ENCODE measurements at places on chromosomes 6 and 20.

- DNase-seq, result no peak
These were observed 19.0 kb downstream of the STX16 start for GRCh38 chr20:58670102-58670501.

DNA sequence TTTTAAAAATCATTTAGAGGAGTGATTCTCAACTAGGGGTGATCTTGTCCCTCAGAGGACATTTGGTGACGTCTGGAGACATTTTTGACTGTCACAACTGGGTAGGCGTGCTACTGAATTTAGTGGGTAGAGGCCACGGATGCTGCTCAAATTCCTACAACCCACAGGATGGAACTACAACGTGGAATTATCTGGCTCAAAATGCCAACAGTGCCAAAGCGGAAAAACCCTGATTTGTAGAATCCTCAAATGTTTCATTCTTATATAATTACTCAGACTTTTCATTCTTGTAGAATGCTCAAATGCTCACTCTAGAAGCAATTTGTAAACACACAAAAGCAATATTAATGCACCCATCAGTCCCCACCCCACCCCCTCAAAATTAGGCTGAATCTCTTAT is 229.8 kb downstream of the ZMYND8 start:
- no peak for DNase-seq

GRCh38 chr6:170081556-170081955 is 209.3 kb downstream of the DLL1 start:
- no peak for DNase-seq

GRCh38 chr6:164795056-164795815 is 514.2 kb downstream of the C6orf118 start:
- no peak for DNase-seq

DNA sequence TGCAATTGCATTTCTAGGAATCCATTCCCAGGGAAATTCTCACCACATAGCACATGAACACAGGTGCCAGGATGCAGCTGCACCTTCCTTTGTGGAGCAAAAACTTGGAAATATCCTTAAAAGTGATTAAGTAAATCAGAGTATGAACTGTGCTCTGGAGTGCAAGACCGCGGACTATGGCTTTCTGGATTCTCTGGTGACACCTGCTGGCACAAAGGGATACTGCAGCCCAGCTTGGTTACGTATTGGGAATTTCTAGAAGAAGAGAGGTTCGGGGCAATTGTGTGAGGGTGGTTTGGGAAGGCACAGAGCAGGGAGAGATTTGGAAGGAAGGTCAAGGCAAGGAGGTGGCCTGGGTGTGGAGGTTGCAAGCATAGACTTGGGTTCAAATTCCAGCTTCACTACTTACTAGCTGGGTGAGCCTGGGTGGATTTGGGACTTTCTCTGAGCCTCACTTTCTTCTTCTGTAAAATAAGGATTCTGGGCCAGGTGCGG is 15.9 kb upstream of the PEDS1 start:
- peak; percentile 87 for DNase-seq

- peak; percentile 67 for DNase-seq
These were observed 235.8 kb downstream of the NFATC2 start for GRCh38 chr20:51306521-51307358.

GRCh38 chr20:51335329-51335841 is 207.1 kb downstream of the NFATC2 start:
- DNase-seq, result no peak

GRCh38 chr6:92708945-92709344 is 710.4 kb downstream of the EPHA7 start:
- no peak for DNase-seq

GRCh38 chr6:11727998-11728961 is 50.3 kb downstream of the ADTRP start:
- DNase-seq, result peak; percentile 30

DNA sequence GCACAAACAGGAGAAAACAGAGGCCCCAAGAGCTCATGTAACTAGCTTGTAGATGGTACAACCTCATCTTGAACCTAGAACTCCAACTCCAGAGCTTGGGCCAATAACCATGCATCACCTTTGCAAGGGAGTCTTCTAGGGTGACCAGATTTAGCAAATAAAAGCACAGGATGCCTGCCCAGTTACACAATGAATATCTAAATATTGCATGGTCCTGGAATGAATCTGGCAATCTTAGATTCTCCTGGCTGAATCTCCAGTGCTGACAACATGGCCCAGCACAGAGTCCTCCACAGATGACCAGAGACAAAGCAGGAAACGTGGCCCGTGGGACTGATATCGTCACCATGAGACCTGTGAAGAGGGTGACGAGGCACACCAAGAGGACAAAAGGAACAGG is 494.1 kb downstream of the PREX1 start:
- no peak for DNase-seq

DNA sequence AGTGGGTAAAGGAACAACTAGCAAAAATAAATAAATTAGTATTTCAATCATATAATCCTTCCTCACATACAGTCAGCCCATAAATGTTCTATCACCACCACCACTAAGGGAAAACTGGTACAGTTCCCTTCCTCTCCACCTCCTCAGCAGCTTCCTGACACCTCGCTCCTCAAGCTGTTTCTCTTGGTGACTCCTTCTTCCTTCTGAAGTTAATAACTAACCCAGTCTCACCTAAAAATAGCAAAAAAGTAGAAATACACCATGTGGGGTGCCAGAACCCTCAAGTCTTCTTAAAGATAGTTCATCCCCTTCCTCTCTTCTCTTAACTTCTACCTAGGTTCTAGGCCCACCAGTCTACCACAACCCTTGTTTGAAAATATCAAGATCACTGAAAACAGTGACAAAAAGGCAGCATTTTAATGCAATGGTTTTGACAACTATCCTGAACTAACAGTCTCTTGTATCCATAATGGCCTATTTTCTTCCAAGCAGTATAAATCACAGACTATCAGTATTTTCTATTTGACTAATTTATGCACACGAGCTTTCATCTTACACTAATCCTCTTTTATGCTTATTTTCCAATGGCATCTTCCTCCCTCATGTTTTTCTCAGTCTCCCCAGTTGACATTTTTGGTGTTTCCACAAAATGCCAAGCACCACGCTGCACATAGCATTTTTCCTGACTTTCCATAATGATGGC is 85.5 kb downstream of the KHDC1L start:
- DNase-seq, result no peak

DNA sequence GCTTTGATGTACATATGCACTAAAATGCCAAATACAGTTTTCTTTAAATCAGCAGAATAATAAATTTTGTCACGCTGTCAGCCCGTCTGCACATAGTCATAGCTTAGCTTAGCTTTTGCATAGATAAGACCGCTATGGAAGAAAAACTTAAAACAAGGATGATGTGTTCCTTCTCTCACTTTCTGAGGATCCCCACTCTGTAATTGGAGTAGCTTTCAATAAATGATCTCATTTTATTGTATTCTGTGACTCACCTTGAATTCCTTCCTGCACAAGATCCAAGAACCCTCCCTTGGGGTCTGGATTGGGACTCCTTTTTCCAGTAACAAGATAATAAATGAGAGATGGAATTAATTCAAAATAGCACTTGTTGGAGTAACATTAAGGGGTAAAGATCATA is 186.2 kb downstream of the CDH26 start:
- no peak for DNase-seq

DNA sequence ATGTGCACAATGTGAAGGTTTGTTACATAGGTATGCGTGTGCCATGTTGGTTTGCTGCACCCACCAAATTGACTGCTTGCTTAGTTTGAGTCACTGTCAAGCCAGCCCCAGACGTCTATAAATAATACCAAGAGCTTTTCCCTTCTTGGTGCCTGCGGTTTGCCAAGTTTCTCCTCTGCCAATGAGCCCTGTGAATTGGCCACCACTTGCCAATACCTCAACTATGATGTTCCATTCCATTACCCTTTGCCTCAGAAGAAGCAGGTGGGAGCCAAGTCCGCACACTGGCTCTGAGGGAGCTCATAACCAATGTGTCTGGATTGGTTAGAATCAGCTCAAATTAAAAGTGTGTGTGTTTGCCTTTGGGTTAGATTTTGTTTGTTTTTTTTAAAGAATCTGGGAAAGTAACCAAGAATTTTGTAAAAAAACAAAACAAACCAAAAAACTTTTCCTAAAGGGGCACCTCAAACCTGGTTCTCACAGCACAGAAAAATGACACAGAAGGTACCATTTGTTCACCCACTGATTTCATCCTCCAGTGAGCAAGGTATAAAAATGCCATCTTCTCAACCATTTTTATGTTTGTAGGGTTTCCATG is 244.7 kb upstream of the PRND start:
- DNase-seq, result no peak

GRCh38 chr20:25309395-25310267 is 61.7 kb downstream of the PYGB start:
- DNase-seq, result no peak

DNA sequence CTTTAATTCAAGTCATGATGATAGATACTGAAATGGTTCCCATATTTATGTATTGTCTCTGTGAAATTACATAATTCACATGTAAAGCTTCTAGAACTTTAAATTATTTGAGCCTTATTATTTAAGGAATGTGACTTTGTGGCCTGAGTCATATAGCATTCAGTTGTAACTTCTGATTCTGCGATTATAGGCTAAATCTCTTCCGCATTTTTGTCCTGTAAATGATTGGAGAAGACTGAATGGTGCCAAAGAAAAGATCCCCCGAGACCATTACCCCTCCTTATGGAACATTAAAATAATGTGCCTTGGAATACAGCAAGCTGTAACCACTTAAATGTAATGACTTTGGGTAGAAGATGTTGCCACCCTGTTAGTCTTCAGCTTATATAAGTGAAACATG is 63.3 kb upstream of the MAP7 start:
- no peak for DNase-seq

GRCh38 chr6:145147559-145147958 is 587.8 kb downstream of the EPM2A start:
- DNase-seq, result no peak

- DNase-seq, result no peak
These were observed 664 bp upstream of the ACTR5 start for GRCh38 chr20:38747495-38748096.

- no peak for DNase-seq
These were observed 6.0 kb upstream of the SMIM28 start for GRCh38 chr6:138371720-138372119.

DNA sequence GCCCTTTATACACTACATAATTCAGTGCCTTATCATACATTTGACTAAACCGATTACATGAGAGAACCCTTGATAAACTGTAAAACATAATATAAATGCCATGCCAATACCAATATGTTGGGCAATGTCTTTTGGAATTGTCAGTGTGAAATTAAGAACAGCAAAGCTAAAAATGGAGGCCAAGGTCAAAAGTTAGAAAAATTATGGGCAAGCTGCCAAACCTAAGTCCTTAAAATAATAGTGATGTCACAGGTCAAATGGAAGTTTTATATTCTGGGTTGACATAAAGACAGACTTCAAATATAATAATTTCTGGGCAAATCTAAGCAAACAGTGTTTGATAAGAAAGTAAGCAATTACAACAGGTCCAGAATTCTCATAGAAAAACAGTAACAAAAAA is 696.7 kb downstream of the RNF144B start:
- DNase-seq, result no peak

- DNase-seq, result no peak
These were observed 887 bp downstream of the SIGLEC1 start for GRCh38 chr20:3711484-3711941.

DNA sequence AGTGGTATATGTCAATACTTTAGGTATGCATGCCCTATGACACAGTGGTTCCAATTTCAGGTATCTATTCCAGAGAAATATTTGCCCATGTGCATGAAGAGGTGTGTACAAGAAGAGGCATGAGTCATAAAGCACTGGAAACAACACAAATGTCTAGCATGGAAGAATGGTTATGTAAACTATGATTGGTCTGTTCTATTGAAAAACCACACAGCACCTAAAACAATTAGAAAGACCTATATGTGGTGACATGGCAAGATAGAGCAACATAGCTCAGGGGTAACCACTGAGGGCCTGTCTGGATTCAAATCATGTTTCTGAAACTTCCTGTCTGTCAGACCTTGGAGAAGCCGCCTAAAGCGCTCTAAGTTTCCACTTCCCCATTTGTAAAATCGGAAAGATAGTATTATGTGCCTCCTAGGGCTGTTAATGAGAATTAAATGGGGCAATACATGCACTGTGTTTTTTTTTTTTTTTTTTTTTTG is 76.0 kb upstream of the SHLD1 start:
- peak; percentile 25 for DNase-seq

- no peak for DNase-seq
These were observed 97.4 kb downstream of the EPB41L2 start for GRCh38 chr6:130965656-130966055.
